ENCODE measurements at places on chromosomes 2 and 18. TPM values are rescaled to one million over a fixed set of nuclear protein-coding genes. Genes with fewer than 3 reads are reported as not detected.
A peak's percentile ranks its signal among the peaks of the same experiment; 100 is the strongest.

GRCh38 chr2:216888887-216889622 lies 29.2 kb upstream of the TNP1 start:
- no peak for DNase-seq
- no peaks in the 10 kb centered on the region for H3K4me1 ChIP-seq
- no peak overlapping the region for H3K27ac ChIP-seq
- H3K36me3 ChIP-seq, result no peaks in the 10 kb centered on the region

GRCh38 chr18:57426187-57426586 lies 9.0 kb upstream of the ONECUT2 start:
- H3K4me3 ChIP-seq, result no peak overlapping the region
- H3K4me1 ChIP-seq, result peaks cover 5% of the 10 kb centered on the region
- H3K27ac ChIP-seq, result no peak overlapping the region
- H3K36me3 ChIP-seq, result peaks cover 4% of the 10 kb centered on the region
- H3K27me3 ChIP-seq, result peaks cover 57% of the 10 kb centered on the region
- no peak for DNase-seq

- H3K36me3 ChIP-seq, result no peaks in the 10 kb centered on the region
- peaks cover 2% of the 10 kb centered on the region for H3K27me3 ChIP-seq
- H3K4me1 ChIP-seq, result peaks cover 11% of the 10 kb centered on the region
- no peak overlapping the region for H3K4me3 ChIP-seq
Observed at GRCh38 chr2:237875256-237876060, 16.0 kb downstream of the RAMP1 start.

GRCh38 chr2:101829429-101829828 lies 131.9 kb downstream of the MAP4K4 start:
- H3K27ac ChIP-seq, result peak overlapping the region; percentile 48
- no peak overlapping the region for H3K4me3 ChIP-seq
- H3K27me3 ChIP-seq, result no peaks in the 10 kb centered on the region
- DNase-seq, result no peak

DNA sequence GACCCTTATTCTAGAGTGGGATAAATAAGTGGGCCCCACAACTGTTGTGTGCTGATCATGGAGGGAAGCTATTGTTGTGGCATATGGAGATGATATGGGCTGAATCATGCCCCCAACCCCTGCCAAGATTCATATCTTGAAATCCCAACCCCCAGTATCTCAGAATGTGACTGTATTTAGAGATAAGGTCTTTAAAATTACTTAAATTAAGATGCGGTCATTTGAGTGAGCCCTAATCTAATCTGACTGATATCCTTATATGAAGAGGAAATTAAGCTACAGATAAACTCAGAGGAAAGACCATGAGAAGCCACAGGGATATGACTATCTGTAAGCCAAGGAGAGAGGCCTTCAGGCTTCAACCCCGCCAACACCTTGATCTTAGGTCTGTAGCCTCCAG lies 188.3 kb upstream of the RND3 start:
- no peaks in the 10 kb centered on the region for H3K27me3 ChIP-seq
- no peaks in the 10 kb centered on the region for H3K4me1 ChIP-seq
- no peak overlapping the region for H3K4me3 ChIP-seq
- no peaks in the 10 kb centered on the region for H3K36me3 ChIP-seq
- no peak overlapping the region for H3K27ac ChIP-seq

- H3K4me1 ChIP-seq, result peaks cover 33% of the 10 kb centered on the region
- H3K27ac ChIP-seq, result no peak overlapping the region
- DNase-seq, result no peak
- H3K36me3 ChIP-seq, result peaks cover 14% of the 10 kb centered on the region
- H3K4me3 ChIP-seq, result no peak overlapping the region
Observed at GRCh38 chr2:112803691-112804521, 19.6 kb upstream of the IL1A start.

GRCh38 chr2:154911729-154912128 lies 213.2 kb downstream of the KCNJ3 start:
- no peak overlapping the region for H3K27ac ChIP-seq
- no peak overlapping the region for H3K4me3 ChIP-seq
- DNase-seq, result no peak
- H3K36me3 ChIP-seq, result no peaks in the 10 kb centered on the region
- no peaks in the 10 kb centered on the region for H3K27me3 ChIP-seq
- no peaks in the 10 kb centered on the region for H3K4me1 ChIP-seq

The GAL3ST2 gene
- total RNA-seq, result not detected

The ERBB4 gene
- total RNA-seq, result not detected

The CYP26B1 gene
- total RNA-seq, result not detected

Measured in activated CD4-positive, alpha-beta T cell treated with anti-CD3 and anti-CD28 coated beads, Interleukin-2, amount 10 ng/mL, durations not matched to agents 7 days and 5 days (primary cell).